ENCODE measurements at places on chromosomes 7 and 10.

GRCh38 chr7:113113912-113114311 lies 4.4 kb downstream of the SMIM30 start:
- DNase-seq: peak; percentile 11

GRCh38 chr7:15159261-15159660 lies 256.7 kb upstream of the DGKB start:
- DNase-seq: no peak

GRCh38 chr7:28823582-28823981 lies 134.5 kb downstream of the TRIL start:
- DNase-seq: no peak

DNA sequence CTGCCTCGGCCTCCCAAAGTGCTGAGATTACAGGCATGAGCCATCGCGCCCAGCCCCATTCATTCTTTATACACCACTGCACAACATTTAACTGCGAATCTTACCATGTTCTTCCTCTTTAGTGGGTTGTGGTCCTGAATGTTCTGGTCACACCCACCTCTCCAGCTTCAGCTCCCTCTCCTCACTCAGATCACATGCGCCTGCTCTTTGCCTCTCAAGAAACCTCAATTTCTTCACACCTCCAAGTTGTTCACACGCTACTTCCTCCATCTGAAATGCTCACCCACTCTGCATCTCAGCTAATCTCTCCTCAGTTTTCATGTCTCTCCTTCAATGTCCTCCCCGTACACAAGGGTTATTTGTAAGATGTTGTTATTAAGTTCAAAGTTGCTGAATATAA lies 2.4 kb upstream of the PRR15 start:
- no peak for DNase-seq

GRCh38 chr10:43407148-43407575 lies 1.8 kb downstream of the HNRNPF start:
- peak; percentile 77 for DNase-seq

DNA sequence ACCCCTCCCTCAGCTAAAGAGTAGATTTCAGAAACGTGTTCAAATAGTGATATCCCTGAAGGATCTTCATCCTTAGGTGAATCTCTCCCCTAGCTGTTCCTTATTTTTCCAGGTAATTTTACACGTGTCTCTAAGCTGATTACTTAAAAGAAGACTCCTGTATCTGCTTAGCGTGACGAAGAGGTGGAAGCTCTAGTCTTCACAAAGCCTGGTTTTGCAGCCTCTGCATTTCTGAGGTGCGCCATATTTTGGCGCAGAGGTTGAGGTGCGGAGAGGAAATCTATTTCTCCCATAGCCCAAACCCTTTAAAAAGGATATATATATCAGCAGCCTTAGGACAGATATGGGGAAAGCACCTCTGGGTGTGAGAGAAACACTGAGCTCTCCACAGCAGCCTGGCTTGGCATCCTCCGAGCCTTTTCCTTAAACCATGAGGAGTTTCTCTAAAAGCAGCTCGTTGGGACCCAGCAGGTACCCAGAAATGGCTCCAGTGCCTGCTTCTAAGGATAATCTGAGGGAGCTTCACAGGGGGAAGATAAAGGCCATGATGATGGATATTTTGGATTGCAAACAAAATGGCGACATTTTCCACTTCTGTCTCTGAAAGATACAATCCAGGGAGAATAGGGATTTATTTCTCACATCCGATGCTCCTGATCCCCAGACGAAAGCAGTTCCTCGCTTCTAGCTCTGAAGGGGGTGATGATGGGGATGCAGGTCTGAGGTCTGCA lies 3.0 kb upstream of the HOXA2 start:
- no peak for DNase-seq

DNA sequence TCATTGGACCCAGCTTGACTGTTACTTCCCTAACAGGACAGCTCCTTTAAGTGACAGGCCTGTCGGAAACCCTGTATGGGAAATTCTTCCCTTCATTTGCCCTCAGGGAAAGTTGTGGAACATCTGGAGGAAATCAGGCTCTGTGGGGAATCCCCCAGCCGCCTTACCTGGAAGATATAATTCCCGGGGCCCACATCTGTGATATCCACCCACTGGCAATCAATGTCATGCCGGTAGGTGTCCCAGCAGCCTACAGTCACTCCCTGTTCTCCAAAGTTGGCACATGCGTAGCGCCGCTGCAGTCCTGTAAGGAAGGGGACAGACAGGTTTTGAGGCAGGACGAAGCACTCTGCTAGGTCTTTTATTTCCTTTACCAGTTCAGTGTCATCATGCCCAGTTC lies 16.6 kb downstream of the LOXL4 start:
- no peak for DNase-seq

DNA sequence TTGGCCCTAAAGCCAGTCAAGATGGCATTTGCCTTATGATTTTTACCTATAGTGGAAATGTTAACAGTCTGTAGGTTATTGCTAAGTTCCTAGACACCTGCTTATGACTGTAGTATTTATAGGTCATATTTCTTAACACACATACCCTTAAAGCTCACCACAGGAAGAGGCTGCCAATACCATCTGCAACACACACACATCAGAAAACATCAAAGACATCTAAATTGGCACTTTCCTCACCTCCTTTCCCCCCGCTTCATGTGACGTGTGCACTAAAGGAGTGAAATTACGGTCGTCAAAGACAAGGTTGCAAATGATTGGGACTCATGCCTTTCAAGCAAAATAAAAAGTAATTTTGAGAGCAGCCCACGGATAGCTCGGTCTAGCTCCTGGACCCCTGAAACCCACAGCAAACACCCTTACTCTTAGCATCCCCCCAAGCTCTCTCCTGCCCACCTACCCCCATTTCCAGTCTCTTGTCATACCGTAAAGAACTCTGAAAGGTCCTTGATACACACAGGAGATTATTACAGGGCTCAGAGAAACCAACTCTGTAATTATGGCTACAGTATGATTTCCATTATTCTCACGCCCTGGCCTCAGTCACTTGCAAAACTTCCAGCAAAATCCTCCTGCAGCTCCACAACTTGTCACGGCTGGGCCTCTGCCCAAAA lies 90.5 kb downstream of the PLXNA4 start:
- no peak for DNase-seq

DNA sequence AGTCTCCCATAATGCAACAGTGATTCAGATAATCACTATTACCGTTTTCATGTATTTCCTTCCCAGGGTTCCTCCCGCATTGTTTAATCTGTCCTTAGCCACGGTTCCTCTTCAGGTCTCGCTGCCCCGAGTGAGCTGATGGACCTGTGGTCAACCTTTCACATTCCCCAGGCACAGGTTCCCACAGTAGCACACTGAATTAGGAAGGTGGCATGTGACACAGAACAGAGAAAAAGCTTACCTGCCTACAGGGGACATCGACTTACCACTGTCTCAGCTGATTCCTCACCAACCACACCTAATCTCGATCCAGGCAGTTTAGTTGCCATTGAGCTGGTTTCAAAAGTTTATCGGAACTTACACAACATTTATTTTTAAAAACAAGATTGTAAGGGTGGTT lies 72.2 kb downstream of the MTURN start:
- no peak for DNase-seq

DNA sequence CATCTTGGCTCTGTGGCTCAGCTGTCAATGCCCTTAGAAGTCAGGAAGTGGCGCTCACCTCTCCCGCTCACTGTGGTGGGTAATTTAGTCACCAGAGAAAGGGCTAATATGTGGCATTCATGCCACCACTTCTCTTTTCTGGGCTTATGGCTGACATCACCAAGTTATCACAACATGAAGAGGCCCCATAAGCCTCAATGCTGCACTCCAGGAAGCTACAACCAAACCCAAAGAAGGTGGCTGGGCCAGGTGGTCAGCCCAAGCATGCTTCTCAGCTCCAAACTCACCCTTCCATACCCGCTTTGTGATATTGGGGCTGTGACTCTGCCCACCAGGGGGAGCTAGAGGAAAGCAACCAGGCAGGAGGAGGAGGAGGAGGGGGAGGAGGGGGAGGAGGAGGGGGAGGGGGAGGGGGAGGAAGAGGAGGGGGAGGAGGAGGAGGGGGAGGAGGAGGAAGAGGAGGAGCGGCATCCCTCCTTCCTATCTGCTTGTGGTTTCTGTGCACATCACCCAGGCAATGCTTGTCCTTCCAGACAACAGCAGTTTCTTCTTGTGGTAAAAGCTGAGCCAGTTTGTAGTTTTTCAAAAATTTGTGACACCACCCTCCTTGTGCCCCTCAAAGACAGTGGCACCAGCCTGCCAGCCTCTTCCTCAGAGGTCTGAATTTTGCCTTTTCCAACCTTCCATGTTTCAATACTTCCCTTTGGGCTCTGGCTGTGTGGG lies 42.1 kb downstream of the CYP26A1 start:
- DNase-seq: peak; percentile 77

DNA sequence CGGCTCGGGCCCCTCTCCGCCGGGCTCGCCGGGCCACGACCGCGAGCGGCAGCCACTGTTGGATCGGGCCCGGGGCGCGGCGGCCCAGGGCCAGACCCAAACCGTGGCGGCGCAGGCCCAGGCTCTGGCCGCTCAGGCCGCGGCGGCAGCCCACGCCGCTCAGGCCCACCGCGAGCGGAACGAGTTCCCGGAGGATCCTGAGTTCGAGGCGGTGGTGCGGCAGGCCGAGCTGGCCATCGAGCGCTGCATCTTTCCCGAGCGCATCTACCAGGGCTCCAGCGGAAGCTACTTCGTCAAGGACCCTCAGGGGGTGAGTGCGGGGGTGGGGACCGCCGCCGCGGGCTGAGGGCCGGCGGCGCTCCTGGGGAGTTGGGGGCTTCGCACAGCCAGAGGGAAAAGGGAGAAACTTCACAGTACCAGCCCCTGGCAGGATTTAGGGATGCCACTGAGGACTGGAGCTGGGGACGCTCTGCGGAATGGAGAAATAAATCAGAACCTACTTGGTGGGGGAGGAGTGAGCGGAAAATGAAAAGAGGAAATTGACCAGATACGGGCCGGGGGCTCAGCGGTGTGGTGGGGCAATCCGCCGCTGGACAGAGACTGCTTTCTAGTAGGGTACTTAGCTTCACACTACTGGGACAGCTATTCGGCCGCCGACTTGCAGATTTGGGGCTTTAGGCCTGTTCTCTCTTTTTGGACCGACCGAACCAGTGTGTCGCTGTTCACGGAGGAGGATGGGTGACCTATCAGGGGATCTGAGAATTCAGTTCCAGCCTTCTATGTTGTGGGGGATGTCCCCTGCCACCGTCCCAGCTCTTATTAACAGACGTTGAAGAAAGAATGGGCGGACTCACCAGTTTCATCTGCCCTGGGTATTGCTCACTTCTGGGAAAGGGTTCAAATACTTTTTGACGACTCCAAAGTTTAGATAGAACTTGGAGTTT lies 669 bp downstream of the PI4K2A start:
- peak; percentile 66 for DNase-seq

GRCh38 chr10:89808842-89809241 lies 107.5 kb downstream of the KIF20B start:
- DNase-seq: no peak

DNA sequence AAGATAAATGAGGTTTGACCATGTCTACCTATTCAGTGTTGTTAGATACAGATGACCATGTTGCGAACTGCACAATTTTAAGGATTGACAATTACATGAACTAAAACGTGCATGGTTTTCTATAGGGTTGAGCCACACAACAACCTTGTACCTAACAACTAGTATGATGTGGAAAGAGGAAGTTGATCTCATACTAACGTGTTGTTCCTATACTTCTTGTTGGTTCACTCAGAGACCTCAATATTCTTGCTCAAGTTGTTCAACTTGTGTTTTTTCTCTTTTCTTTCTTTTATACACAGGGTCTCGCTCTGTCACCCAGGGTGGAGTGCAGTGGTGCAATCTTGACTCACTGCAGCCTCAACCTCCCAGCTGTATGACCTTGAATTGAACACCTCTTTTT lies 6.1 kb upstream of the KEL start:
- DNase-seq: no peak

DNA sequence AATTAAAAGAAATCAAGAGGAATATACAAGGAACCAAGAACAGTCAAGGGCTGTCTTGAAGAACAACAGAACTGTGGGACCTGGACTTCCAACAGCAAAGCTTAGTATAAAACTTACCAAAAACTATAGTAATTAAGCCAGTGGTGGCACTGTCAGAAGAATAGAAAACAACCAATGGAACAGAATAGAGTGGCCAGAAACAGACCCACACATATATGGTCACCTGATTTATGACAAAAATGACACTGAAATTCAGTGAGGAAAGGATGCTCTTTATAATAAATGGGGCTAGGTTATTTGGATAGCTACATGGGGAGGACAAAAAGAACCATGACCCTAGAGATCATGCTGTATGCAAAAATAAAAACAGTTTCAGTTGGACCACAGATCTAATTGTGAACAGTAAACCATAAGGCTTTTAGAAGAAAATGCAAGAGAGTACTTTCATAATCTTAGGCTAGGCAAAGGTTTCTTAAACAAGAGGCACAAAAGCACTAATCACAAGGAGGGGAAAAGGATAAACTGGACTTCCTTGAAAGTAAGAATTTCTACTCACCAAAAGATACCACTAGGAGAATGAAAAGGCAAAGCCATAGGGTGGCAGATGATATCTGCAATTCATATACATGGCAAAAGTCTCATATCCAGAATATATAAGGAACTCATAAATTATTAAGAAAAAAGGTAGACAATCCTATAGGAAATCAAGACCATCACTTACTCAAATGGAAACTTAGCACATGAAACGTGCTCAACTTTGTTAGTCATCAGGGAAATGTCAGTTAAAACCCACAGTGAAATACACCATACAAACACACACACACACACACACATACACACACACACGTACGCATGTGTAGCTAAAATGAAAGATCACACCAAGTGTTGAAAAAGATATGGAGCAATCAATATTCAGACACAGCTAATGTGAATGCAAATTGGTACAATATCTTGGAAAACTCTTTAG lies 20.8 kb downstream of the HYCC1 start:
- no peak for DNase-seq

GRCh38 chr10:29751684-29752083 lies 116.9 kb upstream of the SVIL start:
- DNase-seq: no peak

DNA sequence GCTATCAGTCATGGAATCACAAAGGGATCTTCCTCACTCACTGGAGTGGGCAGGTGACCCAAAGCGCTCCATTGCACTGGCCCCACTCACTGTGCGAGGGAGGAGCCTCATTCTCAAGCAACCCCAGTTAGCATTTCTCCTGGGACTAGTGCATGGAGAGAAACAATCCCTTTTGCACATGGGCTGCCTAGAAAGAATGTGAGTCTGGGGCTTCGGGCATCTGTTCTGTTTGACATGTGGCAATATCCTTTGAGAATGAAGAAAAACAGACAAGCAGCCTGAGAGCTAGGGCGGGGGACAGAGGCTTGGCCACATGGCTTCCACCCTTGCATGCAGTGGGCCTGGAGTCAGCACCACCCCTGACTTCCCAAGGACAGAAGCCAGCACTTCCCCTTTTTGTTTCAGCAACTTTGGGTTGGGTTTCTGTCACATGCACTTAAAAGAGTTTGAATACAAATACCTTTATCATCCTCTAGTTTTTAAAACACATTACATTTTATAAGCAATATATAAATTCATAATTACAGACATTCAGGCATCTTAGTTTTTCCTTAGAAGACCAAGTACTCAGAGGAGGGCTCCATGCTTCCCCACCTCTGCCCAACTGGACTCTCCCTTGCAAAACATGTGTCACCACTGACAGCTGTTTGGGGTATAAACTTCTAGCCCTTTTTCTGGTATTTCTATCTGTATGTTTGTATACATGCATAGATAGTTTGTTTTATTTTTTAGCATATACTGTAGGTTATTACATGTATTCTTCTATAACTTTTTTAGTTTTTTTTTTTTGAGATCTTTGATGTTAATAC lies 73.8 kb downstream of the RBM20 start:
- DNase-seq: peak; percentile 57
